ENCODE measurements at places on chromosomes 5 and 9. TPM values are rescaled to one million over a fixed set of nuclear protein-coding genes. Genes with fewer than 3 reads are reported as not detected.

ROR2 gene
- polyA plus RNA-seq, result 0.46 TPM

DNA sequence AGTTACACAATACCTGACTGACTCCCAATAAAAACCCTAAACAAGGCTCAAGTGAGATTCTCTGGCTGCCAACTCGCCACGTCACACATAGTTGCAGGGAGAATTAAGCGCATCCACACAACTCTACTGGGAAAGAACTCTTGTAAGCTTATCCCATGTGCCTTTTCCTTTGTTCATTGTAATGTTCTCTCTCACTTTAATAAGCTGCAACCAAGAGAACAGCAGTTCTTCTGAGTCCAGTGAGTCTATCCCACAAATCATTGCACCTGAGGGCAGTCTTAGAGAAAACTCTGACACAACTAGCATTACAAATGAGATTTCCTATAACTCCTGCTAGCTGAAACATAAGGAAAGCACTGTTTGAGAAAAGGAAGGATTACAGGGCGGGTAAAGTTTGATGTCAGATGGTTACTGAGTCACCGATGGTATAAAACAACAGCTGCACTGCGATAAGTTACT is 27.4 kb downstream of the CENPK start:
- no peak for DNase-seq

- DNase-seq, result no peak
These were observed 18.1 kb downstream of the LIX1 start for GRCh38 chr5:97124335-97124734.

DNA sequence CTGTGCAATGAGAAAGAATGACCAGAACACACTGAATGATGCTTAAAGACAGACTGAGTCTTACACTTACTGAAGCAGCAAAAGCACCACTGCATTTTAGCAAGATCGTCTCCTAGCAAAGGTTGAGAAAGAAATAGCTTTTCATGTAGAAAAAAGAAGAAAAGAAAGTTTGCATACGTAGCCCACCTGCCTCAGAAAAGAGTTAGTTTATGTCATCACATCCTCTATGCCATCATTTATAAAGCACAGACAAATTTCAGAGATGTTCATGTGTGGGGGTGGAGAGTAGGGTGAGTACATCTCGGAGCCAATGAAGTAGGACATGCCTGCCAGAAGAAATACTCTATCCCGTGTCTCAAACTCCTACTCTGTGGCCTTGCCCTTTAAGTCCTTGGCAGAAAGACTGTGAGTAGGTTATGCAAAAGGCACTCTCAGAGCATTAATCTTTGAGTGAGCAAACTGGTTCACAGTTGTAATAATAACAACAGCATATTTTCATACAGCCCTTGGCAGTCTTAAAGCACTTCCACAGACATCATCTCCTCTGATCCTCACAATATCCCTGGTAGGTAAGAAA is 22.4 kb downstream of the NRG2 start:
- peak; percentile 70 for DNase-seq

DNA sequence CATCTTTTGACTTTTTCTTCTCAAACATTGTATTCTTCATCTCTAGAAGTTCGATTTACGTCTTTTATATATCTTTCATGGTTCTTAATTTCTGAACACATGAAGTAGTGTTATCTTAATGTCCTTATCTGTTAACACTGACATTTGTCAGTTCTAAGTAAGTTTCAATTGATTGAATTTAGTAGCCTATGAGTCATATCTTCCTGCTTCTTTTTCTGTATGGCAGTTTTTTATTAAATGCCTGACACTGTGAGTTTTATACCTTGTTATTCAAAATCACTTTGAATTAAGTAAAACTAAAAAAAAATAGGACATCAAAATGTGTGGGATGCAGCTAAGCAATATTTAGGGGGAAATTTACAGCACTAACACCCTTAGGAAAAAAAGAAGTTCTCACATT is 707.0 kb upstream of the ACO1 start:
- no peak for DNase-seq

GRCh38 chr5:155128786-155129512 is 115.4 kb downstream of the KIF4B start:
- no peak for DNase-seq

PCDHGA6 gene
- polyA plus RNA-seq, result not detected

DNA sequence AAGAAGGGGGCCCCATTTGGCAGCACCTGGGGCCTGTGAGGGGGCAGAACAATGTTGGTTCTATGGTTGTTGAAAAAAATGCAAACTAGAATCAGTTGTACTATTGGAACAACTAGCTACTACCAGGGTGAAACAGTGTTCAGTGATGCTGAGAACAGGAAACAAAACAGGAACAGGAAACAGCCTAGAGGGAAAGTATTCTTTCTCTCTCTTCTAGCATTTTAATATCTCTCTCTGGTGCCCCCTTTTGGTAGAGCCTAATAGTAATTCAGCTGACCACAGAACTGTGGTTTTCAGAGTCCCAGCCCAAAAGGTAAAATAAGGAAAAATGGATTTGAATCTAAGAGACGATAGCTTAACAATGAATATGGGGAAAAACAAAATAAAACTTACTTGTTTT is 138.0 kb upstream of the KCNN2 start:
- DNase-seq, result no peak

Data from sigmoid colon (tissue), 7 donors.